ENCODE measurements at places on chromosomes 7 and 10.

- peaks cover 8% of the 10 kb centered on the region for H3K36me3 ChIP-seq
- DNase-seq = no peak
- peaks cover 17% of the 10 kb centered on the region for H3K4me1 ChIP-seq
- peak overlapping the region; percentile 31 for H3K27ac ChIP-seq
These were observed 100.7 kb downstream of the CYTH3 start for GRCh38 chr7:6171532-6172223.

GRCh38 chr10:127776816-127777215 is 39.8 kb downstream of the FOXI2 start:
- DNase-seq = no peak
- H3K4me3 ChIP-seq = no peak overlapping the region
- H3K4me1 ChIP-seq = no peaks in the 10 kb centered on the region
- H3K27me3 ChIP-seq = peaks cover 24% of the 10 kb centered on the region
- no peaks in the 10 kb centered on the region for H3K36me3 ChIP-seq

DNA sequence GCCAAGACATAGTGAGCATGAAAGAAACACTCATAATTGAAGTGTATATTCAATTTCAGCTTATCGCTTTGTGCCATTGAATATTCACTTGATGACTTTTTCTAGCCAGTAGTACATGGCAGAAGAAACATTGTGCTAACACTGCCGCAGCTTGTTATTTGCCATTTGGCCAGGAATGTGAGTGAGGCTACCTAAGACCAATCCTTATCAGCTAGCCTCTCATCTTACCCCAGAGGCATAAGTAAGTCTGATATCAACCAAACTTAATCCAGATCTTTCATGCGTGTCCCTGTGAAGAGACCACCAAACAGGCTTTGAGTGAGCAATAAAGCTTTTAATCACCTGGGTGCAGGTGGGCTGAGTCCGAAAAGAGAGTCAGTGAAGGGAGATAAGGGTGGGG is 586.0 kb upstream of the MBL2 start:
- H3K4me1 ChIP-seq = no peaks in the 10 kb centered on the region
- no peak overlapping the region for H3K4me3 ChIP-seq
- DNase-seq = no peak
- no peaks in the 10 kb centered on the region for H3K27me3 ChIP-seq
- no peak overlapping the region for H3K27ac ChIP-seq
- H3K36me3 ChIP-seq = no peaks in the 10 kb centered on the region

- no peak overlapping the region for H3K4me3 ChIP-seq
- H3K27ac ChIP-seq = no peak overlapping the region
- H3K36me3 ChIP-seq = no peaks in the 10 kb centered on the region
- peaks cover 7% of the 10 kb centered on the region for H3K27me3 ChIP-seq
- no peak for DNase-seq
These were observed 33.4 kb downstream of the CPXM2 start for GRCh38 chr10:123858077-123858681.

DNA sequence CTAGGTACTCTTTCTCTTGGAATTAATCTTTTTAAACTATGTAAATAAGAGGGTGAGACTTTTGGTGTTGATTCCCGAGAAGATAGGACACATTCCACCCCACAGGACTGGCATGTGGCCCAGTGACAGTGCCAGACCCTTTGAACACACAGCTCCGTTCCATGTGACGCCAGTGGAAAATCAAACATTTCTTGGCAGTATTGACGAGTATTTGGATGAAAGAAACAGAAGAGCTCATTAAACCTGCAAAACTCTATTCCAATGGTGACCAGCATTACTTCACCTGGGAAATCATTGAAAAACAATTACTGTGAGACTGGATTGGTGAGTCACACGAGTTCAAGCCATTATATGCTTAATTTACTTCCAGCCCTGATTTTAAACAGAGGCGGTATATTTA is 25.8 kb downstream of the AKR1E2 start:
- H3K4me1 ChIP-seq = peaks cover 13% of the 10 kb centered on the region
- no peaks in the 10 kb centered on the region for H3K36me3 ChIP-seq
- DNase-seq = no peak

DNA sequence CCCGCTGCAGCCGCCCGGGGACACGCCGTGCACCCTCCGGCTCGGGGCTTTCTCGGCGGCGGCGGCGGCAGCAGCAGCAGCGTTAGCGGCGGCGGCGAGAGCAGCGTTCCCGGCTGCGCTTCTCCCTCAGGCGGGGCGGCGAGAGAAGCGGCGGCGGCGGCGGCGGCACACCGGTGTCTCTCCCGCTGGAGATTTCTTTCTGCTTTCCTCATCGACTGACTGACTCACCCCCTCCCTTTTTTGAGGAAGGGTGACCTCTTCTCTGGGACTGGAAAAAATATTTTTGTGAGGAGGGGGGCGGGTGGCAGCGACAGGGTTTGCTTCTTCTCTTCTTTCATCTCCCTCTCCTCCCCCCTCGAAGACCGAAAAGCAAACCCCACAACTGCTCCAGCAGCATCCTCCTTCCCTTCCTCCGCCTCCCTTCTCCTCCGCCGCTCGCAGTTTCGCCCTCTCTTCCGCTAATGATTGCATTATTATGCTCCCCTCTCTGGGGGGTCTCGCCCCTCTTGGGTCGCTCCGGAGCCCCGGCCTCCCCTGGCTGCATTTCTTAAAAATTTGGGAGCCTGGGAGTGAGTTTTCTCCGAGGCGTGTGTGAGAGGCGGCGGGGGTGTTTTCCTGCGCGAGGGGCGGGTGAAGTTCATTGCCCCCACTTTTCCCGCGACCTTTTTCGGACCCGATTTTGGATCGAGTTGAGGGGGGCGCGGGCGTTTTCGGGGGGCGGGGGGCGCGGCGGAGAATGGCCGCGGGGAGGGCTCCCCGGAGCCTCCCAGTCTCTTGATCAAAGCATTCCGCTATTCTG is 411 bp downstream of the AUTS2 start:
- no peaks in the 10 kb centered on the region for H3K27me3 ChIP-seq
- H3K36me3 ChIP-seq = no peaks in the 10 kb centered on the region
- peak overlapping the region; percentile 95 for H3K4me3 ChIP-seq

GRCh38 chr10:127587668-127588365 is 38.7 kb downstream of the NPS start:
- H3K36me3 ChIP-seq = no peaks in the 10 kb centered on the region
- H3K27ac ChIP-seq = no peak overlapping the region
- peaks cover 23% of the 10 kb centered on the region for H3K27me3 ChIP-seq
- no peak for DNase-seq
- no peak overlapping the region for H3K4me3 ChIP-seq
- no peaks in the 10 kb centered on the region for H3K4me1 ChIP-seq

GRCh38 chr7:21965291-21965690 is 19.6 kb upstream of the CDCA7L start:
- peak overlapping the region; percentile 93 for H3K4me3 ChIP-seq
- DNase-seq = no peak
- H3K27ac ChIP-seq = peak overlapping the region; percentile 95
- no peaks in the 10 kb centered on the region for H3K36me3 ChIP-seq

DNA sequence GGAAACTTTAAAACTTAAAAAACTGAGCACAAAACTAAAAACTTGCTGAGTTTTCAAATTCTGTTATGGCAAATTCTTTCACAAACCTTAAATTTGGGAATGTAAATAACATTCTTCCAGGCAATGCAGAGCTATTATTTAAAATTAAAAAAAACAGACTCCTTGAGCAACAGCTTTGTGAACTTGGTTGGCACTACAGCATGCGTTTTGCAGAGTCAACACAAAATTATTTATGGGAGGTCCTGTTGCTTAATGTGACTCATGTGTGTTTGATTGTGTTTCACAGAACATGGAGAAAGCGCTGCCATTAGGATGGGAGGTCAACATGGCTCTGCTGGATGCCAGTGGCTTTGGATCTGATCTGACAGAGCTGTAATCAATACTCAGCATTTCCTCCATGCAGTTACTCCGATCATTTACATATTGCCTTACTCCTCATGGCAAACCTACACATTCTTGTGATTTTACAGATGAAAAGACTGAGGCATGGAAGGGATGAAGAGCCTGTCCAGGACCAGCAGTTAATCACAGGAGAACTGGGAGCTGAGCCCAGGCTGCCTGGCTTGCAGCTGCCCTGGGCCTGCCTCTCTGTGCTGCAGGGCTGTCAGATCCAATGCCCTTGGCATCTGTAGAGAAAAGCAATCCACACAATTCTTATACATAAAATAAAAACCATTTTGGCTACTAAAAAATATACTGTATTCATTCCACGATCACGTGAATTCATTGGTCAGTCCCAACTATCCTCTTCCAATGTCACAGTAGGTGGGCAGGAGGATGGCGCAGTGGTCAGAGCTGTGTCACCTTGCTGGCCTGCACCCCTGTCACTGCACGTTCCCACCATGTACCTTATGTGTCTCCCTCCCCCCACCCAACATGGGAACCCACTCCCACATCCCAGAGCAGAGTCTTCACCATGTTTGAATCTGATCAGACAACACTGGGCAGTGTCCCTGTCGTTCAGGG is 200.9 kb downstream of the CXCL12 start:
- no peak for DNase-seq
- no peaks in the 10 kb centered on the region for H3K4me1 ChIP-seq
- no peaks in the 10 kb centered on the region for H3K36me3 ChIP-seq

- peaks cover 80% of the 10 kb centered on the region for H3K27me3 ChIP-seq
- H3K4me3 ChIP-seq = no peak overlapping the region
- no peaks in the 10 kb centered on the region for H3K4me1 ChIP-seq
- no peak for DNase-seq
- H3K27ac ChIP-seq = no peak overlapping the region
- no peaks in the 10 kb centered on the region for H3K36me3 ChIP-seq
These were observed 24.1 kb downstream of the KAZALD1 start for GRCh38 chr10:101085846-101086245.

GRCh38 chr7:132141109-132141508 is 435.2 kb downstream of the PLXNA4 start:
- H3K4me1 ChIP-seq = no peaks in the 10 kb centered on the region
- no peak overlapping the region for H3K27ac ChIP-seq
- no peak overlapping the region for H3K4me3 ChIP-seq
- H3K36me3 ChIP-seq = no peaks in the 10 kb centered on the region
- no peak for DNase-seq

DNA sequence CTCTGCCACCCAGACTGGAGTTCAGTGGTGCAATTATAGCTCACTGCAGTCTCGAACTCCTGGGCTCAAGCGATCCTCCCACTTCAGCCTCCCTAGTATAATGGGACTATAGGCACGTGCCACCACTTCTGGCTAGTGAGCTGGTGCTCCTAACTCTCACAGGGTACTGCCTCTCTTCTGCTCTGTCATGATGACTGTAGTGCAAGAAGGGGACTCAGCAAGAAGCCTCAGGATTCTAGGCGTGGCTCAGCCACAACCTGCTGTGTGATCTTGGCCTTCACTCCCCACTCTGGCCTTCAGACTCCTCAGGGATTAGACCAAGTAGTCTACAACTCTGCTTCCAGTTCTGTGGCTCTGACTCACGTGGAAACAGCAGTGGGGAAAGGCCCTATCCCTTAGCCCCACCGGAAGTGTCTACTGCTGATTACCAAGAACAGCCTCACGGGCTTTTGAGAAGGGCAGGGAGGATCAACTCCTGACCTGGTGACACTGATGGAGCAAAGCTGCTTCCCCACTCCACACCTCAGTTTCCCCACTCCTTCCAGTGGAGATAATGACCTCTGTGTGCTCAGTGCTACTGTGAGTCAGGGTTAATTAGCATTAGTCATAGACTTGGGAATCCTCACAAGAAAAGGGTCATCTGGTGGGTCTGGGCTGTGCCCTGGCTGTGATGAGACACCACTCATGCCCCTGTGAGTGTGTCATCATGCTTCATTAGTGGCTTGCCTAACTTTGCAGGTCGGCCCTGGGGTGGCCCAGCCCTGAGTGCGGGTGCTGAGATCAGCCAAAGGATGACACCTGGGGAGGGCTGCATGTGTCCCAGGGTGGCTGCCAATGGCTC is 41.1 kb downstream of the ZC3HC1 start:
- peak overlapping the region; percentile 75 for H3K27ac ChIP-seq
- H3K4me3 ChIP-seq = no peak overlapping the region
- H3K36me3 ChIP-seq = no peaks in the 10 kb centered on the region
- DNase-seq = no peak

DNA sequence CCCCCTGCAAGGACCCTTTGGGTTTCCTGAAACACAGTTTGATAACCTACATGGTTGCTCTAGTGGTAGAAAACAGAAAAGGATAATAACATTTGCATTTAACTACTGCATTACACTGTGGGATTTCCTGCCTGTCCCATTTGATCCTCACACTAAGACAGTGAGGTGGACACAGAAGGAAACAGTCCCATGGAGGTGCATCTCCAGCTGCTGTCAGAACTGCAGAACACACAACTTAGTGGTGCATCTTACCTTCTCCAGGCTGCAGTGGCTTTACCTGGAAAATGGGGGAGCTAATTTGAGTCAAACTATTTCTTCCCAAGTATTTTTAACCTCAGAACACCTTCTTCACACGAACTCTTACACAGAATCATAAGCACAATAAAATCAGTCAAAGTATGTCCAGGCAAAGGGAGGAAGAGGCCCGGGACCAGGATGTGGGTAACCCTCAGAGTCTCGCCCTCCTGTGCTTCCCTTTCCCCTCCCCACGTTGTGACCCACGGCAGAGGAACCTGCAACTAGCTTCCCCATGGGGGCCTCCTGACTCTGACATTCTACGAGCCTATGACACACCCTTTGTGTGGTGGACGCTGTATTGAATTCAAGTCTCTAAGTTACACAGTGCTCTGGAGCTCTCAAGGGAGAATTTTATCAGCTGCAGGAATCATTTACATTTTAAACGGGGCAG is 33.7 kb downstream of the SCRN1 start:
- H3K27me3 ChIP-seq = no peaks in the 10 kb centered on the region
- peaks cover 22% of the 10 kb centered on the region for H3K4me1 ChIP-seq
- peak overlapping the region; percentile 35 for H3K27ac ChIP-seq
- H3K36me3 ChIP-seq = peaks cover 13% of the 10 kb centered on the region
- peak overlapping the region; percentile 53 for H3K4me3 ChIP-seq

GRCh38 chr7:148584154-148584827 is 6.3 kb upstream of the C7orf33 start:
- no peak overlapping the region for H3K27ac ChIP-seq
- H3K36me3 ChIP-seq = no peaks in the 10 kb centered on the region
- H3K4me1 ChIP-seq = no peaks in the 10 kb centered on the region

GRCh38 chr7:121446526-121446925 is 50.4 kb upstream of the FAM3C start:
- no peak for DNase-seq
- H3K4me1 ChIP-seq = peaks cover 13% of the 10 kb centered on the region
- no peak overlapping the region for H3K4me3 ChIP-seq
- H3K27me3 ChIP-seq = no peaks in the 10 kb centered on the region
- H3K36me3 ChIP-seq = no peaks in the 10 kb centered on the region
- no peak overlapping the region for H3K27ac ChIP-seq

DNA sequence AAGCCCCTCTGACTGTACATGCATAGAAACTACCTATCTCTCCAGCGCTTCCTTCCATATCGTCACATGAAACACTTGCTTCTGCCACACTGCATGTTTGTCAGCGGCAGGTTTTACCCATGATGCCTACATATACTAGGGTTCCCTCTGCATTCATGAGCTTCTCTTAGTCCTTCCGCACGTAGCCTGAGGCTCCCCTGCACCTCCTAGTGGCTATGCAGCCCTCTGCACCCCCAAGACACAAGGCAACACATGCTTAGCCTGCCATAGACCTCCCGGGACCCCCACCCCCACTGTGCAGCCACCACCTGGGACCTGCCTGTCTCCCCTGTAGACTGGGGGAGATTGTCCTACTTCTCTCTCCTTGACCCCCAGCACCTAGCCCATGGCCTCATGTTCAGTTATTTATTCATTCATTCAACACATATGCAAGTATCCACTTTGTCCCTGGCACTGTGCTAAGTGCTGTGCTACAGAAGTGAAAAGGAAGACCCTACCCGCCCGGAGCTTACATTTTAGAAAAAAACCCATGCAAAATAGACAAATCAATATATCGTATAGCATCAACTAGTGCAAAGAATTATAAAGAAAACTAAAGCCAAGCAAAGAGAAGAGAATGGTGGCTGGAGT is 23.5 kb downstream of the TMEM273 start:
- H3K27me3 ChIP-seq = no peaks in the 10 kb centered on the region
- peaks cover 12% of the 10 kb centered on the region for H3K4me1 ChIP-seq
- H3K27ac ChIP-seq = no peak overlapping the region
